NCI-H1092 treated with DMSO at 0.1 percent for 48 hours (cell line): ENCODE measurements at places on chromosomes 1 and 21.

- no peak for DNase-seq
Measured at GRCh38 chr1:47824716-47825115, 172.5 kb downstream of the TRABD2B start.

GRCh38 chr1:9912264-9912936 lies 2.3 kb upstream of the CTNNBIP1 start:
- DNase-seq, result no peak

DNA sequence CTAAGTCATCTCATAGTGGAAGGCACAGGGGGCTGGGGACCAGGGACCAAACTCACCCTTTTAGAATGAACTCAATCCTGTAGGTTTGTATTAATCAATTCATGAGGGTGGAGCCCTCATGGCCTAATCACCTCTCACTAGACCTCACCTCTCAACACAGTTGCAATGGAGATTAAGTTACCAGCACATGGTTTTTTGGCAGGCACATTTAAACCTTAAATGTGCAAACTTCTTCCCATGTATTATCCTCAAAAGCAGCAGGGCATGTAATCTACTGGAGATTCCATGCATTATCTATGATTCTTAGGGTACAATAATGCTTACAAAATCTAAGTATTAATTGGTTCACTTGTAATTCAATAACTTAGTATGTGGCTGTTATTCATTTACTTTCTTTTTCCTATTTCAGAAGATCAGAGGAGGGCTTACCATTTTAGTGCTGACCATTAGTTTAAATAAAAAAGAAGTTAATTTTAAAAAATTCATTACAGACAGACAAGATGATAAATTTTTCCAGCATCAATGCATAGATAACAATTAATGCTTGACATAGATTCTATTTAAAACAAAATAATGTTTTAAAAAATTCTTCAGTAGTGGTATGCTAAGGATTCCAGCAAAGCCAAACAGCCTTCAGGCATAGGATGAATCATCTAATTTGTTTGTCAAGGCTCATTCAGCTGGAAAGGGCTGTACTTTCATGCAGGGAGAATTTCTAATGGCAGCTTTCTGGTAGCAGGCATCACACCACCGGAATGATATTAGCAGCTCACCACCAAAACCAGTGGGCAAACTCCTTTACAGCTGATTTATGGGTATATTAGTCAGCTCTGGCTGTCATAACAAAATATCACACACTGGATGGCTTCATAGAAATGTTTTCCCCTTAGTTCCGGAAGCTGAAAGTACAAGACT lies 124.6 kb upstream of the ZNF648 start:
- no peak for DNase-seq

GRCh38 chr1:5551274-5551975 lies 440.8 kb downstream of the NPHP4 start:
- no peak for DNase-seq
